ENCODE measurements at places on chromosomes 4 and X.

- no peak for DNase-seq
These were observed 103.1 kb upstream of the FAM47B start for GRCh38 chrX:34839451-34839850.

- no peak for DNase-seq
These were observed 5.4 kb upstream of the RS1 start for GRCh38 chrX:18677161-18677869.

DNA sequence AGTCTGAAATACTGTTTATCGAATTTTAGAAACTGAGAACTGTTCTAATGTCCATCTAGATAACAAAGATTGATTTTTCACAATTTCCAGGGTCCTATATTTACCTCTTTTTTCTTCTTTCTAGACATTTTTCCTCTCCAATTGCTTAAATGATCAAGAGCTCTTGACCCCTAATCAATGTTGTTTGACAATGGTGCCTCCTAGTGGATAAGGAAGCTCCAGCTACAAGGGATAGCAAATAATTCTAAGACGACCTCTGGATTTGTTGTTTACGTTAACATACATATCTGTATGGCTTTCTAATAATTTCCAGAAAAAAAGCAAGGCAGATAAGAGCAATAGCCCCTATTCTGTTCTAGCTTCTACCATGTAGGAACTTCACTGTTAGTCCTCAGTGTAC is 35.8 kb downstream of the GPR82 start:
- no peak for DNase-seq

DNA sequence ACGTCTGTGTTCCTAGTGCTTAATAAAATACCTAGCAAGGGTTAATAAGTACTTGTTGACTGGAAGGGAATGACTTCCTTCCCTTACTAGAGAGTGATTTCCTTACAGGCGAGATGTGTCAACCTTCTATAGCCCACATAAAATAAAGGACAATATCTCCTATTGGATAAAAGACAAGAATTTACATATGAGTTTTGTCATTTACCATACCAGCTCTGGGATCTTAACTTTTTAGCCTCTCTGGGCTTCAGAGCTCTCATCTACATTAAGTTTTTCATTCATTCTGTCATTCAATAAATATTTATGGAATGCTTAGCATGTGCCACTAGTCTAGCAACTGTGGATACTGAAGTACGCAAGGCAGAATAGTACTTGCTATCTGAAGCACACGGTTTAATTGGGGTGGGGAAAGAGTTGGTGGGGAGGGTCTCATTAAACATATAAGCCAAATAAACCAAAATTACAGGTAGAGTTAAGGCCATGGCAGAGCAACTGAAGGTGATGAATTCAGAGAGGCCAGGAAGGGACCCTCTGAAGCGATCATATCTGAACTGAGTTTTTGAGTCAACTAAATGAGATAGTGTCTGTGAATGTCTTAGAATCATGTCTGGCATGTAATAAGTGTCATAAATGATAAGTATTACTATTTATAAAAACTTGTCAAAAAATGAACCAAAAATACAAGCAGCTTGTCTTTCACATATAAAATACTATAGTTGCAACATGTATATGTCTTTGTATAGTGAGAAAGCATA is 91.6 kb upstream of the BMP2K start:
- DNase-seq, result no peak

- DNase-seq, result no peak
These were observed 1025.5 kb downstream of the RAB28 start for GRCh38 chr4:12458621-12459020.

Measured in stimulated activated CD8-positive, alpha-beta memory T cell treated with anti-CD3 and anti-CD28 coated beads, Interleukin-2, amount 100 ng/mL, for 1 hour (primary cell).